ENCODE measurements at places on chromosomes 5 and 9. TPM values are rescaled to one million over a fixed set of nuclear protein-coding genes. Genes with fewer than 3 reads are reported as not detected.

XRCC4 gene
- 3.7 TPM for total RNA-seq

STOML2 gene
- 93.9 TPM for total RNA-seq

RGS14 gene
- 12.5 TPM for total RNA-seq

GFI1B gene
- 1.0 TPM for total RNA-seq

SLC6A7 gene
- not detected for total RNA-seq

CA9 gene
- under 0.01 TPM for total RNA-seq

SLC36A2 gene
- total RNA-seq, result under 0.01 TPM

FSD1L gene
- total RNA-seq, result 8.9 TPM

BTNL3 gene
- not detected for total RNA-seq

CDHR2 gene
- total RNA-seq, result not detected

MARCHF3 gene
- 18.8 TPM for total RNA-seq

RLN2 gene
- not detected for total RNA-seq

TMEM8B gene
- 2.6 TPM for total RNA-seq

SLC4A9 gene
- total RNA-seq, result not detected

TOR4A gene
- 2.1 TPM for total RNA-seq

TEX48 gene
- total RNA-seq, result not detected

PCDHGC3 gene
- 38.1 TPM for total RNA-seq

LHX3 gene
- total RNA-seq, result not detected

HTR1A gene
- not detected for total RNA-seq

CYSRT1 gene
- total RNA-seq, result not detected

ZNF782 gene
- 5.2 TPM for total RNA-seq

SLC46A2 gene
- under 0.01 TPM for total RNA-seq

PRDM12 gene
- not detected for total RNA-seq

ANKDD1B gene
- 3.7 TPM for total RNA-seq

IL4 gene
- not detected for total RNA-seq

CEL gene
- not detected for total RNA-seq

ARSB gene
- 14.6 TPM for total RNA-seq

LIX1 gene
- total RNA-seq, result 0.52 TPM

ZNF367 gene
- total RNA-seq, result 5.2 TPM

HK3 gene
- total RNA-seq, result 4.2 TPM

LRRC19 gene
- total RNA-seq, result not detected

STK32A gene
- total RNA-seq, result 1.0 TPM

PDGFRB gene
- total RNA-seq, result 86.6 TPM

IL7R gene
- total RNA-seq, result 0.52 TPM

MARCHF6 gene
- 110 TPM for total RNA-seq

PCDHAC2 gene
- 2.1 TPM for total RNA-seq

CPEB4 gene
- 32.4 TPM for total RNA-seq

C9orf50 gene
- total RNA-seq, result not detected

IRX4 gene
- under 0.01 TPM for total RNA-seq

Data from skeletal muscle tissue (tissue), 5 donors.